Thymus (tissue), 14 donors: ENCODE measurements at places on chromosomes 5 and 9.
A peak's percentile ranks its signal among the peaks of the same experiment; 100 is the strongest.

DNA sequence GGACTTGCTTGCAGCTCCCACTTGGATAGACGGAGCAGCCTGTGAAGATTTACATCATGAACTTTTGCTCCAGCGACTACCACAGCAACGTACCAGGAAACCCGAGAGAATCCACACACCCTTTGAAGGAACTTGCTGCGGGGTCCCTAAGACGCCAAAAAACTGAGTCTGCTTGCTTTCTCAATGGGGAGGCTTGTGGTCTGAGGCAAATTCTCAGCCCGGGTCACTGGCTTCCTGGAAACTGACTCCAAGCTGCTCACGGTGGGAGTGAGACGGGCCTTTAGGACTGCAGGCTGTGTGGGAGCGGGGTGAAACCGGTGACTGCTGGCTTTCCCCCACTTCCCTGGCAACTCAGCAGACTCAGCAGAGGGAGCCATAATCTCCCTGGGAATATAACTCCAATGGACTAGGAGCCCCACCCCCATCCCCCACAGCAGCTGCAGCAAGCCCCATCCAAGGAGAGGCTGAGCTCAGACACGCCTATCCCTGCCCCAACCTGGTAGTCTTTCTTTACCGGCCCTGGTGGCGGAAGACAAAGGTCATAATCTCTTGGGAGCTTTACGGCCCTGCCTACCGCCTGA lies 466.0 kb downstream of the CAAP1 start:
- no peak for DNase-seq

DNA sequence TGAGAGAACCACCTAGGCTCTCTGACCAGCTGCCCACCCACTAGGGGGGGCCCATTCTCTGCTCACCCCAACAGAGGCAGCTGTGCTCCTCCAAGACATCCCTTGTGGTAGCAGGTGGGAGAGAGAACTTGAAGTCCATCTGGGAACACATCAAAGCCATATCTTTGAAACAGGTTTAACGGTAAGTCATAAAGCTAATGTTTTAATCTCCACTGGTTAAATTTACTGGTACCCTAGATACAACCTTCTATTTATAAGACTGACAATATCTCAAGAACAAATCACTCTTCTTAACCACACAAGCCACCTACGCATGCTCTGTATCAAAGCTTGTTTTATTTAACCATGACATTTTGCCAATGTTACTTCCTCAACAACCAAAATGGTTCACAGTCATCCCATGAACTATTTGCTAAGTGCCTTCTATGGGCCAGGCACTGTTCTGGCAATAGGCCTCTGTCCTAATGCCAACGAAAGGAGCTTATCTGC lies 20.4 kb downstream of the AUH start:
- DNase-seq = no peak

DNA sequence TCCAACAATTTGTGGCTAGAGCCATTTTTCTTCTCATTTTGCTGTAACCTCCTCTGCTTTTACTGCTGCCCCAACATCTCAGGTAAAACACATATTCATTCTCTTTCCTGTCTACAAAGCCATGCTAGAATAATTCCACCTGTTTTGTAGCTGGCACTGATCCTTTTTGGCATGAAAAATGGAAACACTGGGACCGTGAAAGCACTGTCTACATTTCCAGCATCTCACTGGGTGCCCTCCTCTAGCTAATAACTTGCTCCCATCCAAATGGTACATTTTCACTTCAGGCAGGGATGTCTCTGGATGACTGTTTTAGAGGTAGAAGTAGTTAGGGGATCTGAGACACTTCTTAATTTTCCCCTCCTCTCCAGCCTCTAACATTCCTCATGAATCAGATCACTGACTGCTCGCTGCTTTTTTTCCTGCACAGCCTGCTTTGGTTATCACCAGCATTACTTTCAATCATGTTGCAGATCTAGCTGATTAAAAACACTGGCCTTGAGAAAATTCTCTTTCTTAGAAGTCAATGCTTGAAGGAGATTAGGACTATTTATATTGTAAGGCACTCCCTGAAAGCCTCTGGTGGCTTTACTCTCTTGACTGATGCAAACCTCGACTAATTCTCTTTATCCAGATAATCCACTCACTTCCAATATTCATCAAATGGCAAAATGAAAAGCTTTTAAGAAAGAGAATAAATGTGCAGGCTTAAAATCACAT lies 1312.6 kb upstream of the DMAC1 start:
- no peak for DNase-seq

GRCh38 chr5:119694284-119694683 lies 64.9 kb downstream of the FAM170A start:
- DNase-seq = no peak

DNA sequence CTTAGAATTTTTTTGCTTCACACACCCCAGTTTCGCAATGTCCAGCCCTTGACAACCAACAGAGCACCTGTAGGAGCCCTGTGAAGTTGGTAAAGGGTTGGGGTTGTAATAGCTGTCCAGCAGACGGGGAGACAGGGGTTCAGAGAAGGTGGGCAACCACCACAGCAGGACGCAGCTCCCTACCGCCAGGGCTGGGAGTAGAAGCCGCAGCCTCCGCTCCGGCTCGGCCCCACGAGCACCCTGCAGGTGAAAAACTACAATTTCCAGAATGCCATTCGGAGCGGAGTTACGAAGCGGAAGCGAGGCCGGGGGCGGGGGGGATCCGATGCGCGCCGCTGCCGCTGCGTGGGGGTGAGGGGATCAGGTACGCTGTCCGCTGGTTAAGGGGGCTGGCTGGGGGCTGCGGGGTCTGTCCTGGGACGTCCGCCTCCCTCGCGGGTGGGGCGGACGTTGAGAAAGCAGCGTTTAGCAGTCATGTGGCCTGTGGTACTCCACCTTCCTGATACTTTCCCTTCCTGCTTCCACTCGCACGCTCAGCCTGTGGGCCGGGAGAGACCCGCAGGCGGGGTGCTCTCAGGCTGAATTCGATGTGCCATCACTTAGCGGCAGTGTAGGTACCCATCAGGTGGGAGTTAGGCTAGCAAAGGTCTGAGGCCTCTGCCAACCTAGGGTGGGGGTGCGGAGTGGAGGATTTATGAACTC lies at the start of gene TRMT10B:
Gene TRMT10B, plus strand, starts transcription at position 317 of the 702 bp plus-strand sequence. CDS start 8,127 bp downstream, outside the sequence.
- DNase-seq = peak; percentile 75

GRCh38 chr5:143870362-143870761 lies 58.4 kb downstream of the HMHB1 start:
- DNase-seq = no peak

GRCh38 chr5:59066367-59067163 lies 483.7 kb downstream of the RAB3C start:
- DNase-seq = no peak

- DNase-seq = peak; percentile 89
Measured at GRCh38 chr9:99057665-99058625, 47.0 kb upstream of the TGFBR1 start.

DNA sequence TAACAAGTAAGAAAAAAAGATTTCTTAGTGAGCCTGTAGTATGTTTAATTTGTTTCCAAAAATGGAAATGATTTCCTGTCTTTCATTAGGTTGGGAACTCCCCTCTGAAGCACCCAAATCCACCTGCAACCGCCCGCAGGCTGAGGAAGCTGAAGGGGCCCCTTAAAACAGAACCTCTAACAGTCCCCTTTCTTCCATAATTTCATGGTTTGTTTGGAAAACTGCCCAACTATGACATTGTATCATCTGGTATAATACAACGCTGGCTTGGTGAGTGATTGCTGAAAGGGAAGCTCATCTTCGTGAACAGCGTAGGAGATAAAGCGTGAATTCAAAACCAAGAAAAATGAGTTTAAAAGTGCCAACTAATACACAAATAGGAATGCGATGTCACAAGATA lies 215.5 kb downstream of the FSTL4 start:
- DNase-seq = peak; percentile 13

- no peak for DNase-seq
Measured at GRCh38 chr5:22549876-22550671, 303.1 kb downstream of the CDH12 start.

DNA sequence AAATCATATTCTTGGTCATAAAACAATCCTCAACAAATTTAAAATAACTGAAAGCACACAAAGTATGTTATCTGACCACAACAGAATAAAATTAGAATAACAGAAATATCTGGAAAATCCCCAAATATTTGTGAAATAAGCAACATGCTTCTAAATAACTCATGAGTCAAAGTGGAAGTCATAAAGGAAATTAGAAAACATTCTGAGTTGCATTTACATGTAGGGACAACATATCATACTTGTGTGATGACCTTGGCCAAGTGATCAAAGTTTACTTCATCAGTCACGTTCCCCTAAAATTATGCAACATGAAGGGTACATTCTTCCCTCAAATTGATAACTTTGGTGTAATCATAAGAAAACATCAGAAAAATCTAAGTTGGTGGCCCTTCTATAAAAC lies 64.7 kb downstream of the CSF2 start:
- DNase-seq = no peak

DNA sequence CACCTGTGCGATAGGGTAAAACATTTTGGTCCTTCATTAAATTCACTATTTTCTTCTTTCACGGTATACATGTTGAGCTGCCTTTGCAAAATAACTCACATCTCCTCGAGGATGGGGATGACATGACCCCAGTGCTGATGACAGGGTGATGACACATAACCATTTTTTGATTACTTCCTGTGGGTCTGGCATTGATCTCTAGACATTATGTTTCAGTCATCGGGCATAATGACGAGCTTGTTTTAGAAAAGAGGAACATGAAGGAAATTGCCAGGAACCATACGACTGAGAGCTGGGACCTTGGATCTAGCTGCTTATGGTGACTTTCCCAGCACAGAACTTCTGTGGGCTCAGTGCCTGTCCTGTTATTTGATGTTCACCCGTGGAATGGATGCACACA lies 25.2 kb downstream of the COL5A1 start:
- DNase-seq = no peak

DNA sequence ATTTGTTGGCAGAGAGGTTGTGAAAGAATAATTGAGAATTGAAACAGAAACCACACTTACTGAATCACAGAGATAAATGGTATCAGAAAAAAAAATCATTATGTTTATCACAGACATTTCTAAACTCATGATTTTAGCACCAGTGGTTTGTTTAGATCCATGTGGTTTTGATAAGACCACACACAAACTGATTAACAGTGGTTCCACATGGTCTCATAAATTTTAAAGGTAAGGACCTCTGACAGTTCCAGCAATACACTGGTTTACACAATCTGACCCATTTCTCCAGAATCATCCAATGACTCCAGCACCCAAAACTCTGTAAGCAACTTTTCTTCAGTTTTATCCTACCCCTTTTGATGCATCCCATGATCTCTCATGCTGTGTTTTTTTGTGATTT lies 261.2 kb downstream of the ANXA1 start:
- no peak for DNase-seq

- DNase-seq = no peak
Measured at GRCh38 chr9:107488375-107489143, 1.0 kb downstream of the KLF4 start.

DNA sequence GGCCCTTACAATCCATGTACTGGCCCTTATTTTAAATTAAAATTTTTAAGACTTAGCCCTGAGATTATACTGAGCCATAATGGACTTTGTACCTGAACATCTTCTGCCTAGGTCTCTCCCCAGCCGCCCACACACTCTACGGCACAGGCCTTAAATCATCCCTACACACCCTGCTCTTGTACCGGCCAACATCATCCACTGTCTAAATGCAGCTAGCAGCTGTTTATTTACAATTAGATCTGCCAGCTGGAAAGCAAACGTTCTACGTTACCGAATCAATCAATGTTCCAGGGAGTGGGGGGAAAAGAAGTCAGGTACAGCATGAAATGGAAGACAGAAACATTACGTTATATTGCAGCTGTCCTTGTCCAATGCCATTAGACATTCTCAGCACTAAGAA lies 88.4 kb upstream of the GRAMD2B start:
- no peak for DNase-seq

GRCh38 chr9:92961627-92962302 lies 14.4 kb downstream of the FGD3 start:
- no peak for DNase-seq

DNA sequence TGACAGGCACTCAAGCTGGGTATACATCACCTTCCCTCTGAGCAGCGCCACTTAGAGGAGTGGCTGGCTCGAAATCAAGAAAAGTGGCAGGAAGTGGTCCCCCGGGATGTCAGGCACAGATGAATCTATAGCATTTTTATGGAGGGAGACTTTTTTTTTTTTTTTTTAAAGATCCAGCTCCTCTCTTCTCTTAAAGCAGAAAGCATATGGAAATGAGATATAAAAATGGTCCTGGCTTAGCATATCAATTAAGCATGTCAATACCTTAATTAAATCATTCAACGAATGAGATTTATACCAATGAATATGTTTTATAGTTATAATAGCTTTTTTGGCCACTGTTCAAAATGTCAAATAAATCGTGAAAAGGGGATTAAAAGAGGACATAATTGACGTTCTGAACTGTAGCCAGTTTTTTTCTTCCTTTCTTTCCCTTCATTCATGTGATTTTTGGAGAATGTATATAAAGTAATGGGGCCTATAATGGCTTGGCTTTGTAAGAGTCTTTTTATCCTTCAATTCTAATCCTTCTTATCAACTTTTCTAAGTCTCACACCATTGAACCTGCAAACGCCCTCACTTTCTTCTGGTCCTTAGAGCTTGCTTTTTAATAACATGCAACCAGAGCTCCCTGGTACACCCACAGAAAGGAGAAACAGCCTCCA lies 319.2 kb upstream of the PANK3 start:
- no peak for DNase-seq

DNA sequence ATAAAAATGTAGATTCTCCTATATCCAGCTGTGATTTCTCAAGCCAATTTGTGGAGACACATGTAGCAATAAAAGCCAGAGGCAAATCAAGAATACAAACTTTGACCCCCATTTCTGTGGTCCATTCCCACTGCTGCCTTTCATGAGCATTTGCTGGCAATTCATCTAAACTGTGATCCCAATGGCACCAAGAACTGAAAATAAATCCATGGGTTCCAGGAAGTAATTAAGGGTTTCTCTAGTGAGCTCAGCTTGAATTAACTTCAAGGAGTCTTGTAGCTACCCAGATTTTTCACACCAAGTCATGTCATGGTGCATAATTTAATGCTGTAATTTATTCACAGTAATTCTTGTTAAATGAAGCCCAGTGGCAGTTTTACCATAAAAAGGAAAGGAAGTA lies 145.0 kb upstream of the SMC2 start:
- no peak for DNase-seq

- DNase-seq = no peak
Measured at GRCh38 chr9:86867804-86868313, 79.4 kb downstream of the GAS1 start.

DNA sequence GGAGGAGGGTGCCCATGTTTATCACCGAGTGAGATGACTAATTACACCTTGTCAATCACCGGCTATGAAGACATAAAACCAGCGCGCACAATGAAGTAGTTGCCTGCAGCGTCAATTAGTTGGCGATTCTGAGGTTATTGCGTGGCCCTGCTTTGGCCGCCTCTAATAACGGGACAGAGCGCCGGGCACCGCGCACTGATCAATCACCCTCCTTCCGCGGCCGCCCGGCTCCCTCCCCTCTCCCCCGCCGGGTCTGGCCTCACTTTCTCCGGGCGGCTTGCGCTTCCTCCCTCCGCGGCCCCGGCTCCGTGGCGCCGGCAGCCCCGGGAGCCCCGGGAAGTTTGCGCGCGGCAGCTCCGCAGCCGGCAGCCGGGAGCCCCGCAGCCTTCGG lies 3.3 kb upstream of the LHX2 start:
- DNase-seq = no peak
